SHP77 (cell line): ENCODE measurements at places on chromosomes 1 and 21.

DNA sequence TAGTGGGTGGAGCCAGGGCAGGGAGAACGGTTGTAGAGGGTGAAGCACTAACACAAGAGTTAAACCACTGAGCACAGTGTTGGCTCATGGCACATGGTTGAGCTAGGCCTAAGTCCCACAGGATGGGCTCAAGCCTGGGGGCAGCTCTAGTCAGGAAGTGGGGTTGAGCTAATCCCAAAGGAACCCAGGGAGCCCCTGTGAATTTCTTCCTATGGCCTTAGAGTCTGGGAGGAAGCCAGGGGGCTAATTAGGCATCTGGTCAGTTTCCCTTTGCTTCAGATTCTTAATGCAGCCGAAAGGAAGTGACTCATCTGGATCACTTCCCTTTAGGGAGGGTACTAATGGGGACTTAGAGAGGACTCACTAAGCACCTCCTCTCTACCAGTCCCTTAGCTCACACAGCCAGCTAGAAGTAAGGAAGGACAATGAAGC, 10.1 kb downstream of the CFAP45 start:
- no peak for DNase-seq

DNA sequence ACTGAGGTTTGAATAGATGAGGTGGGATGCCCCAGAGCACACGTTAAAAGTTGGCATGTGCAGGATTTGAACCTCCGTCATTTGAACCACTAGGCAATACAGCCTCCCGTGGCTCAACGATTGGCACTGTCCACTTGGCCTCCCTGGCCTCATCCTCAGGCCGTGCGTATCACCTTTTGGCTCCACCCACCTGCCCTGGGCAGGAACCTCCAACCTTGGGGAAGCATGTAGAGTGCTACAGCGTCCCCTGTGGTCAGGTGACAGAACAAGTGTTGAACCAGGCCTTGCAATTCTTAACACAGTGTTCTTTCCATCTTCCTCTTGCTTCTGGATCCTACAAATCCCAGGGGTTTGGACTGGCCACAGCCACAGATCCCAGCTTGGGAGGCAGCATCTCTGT, 112.6 kb downstream of the PAX7 start:
- no peak for DNase-seq

DNA sequence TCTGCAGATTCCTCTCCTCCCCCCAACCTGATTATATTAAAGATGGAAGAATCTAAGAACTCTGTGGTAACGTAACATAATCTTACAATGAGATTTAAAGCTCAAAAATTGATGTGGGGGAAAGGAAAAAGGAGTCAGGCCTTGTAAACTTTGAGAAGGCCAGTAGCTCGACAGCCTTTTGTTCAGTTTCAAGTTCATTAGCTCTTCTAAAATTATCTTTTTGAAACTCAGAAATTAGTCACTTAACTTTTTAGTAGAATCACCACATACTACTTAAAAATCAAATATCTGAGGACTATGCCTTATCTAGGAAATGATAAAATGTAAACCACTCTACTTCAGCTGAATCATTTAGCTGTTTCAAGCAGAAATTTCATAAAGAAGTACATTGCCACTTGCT, 996.2 kb downstream of the AMY1C start:
- DNase-seq: no peak

- no peak for DNase-seq
Observed at GRCh38 chr1:12546771-12547585, 71.0 kb downstream of the DHRS3 start.

- no peak for DNase-seq
Observed at GRCh38 chr1:162560303-162561036, 1.1 kb upstream of the UAP1 start.
